ENCODE measurements at places on chromosomes 13 and 19. TPM values are rescaled to one million over a fixed set of nuclear protein-coding genes. Genes with fewer than 3 reads are reported as not detected.

Gene KLK2
- total RNA-seq: not detected

Gene ZNF793
- total RNA-seq: 19.4 TPM

Gene GNG8
- 54.6 TPM for total RNA-seq

Gene ADGRE3
- total RNA-seq: not detected

- no peak for DNase-seq
- peaks cover 24% of the 10 kb centered on the region for H3K4me1 ChIP-seq
- peaks cover 12% of the 10 kb centered on the region for H3K27me3 ChIP-seq
- peak overlapping the region; percentile 57 for H3K4me3 ChIP-seq
- peak overlapping the region; percentile 90 for H3K27ac ChIP-seq
These were observed 4.3 kb downstream of the F2RL3 start for GRCh38 chr19:16892868-16893685.

- DNase-seq: no peak
- no peak overlapping the region for H3K4me3 ChIP-seq
- H3K4me1 ChIP-seq: no peaks in the 10 kb centered on the region
- H3K36me3 ChIP-seq: peaks cover 5% of the 10 kb centered on the region
- no peaks in the 10 kb centered on the region for H3K27me3 ChIP-seq
These were observed 34.8 kb downstream of the ATP7B start for GRCh38 chr13:51976423-51976822.
